ENCODE measurements at places on chromosomes 3 and 15. TPM values are rescaled to one million over a fixed set of nuclear protein-coding genes. Genes with fewer than 3 reads are reported as not detected.

DNA sequence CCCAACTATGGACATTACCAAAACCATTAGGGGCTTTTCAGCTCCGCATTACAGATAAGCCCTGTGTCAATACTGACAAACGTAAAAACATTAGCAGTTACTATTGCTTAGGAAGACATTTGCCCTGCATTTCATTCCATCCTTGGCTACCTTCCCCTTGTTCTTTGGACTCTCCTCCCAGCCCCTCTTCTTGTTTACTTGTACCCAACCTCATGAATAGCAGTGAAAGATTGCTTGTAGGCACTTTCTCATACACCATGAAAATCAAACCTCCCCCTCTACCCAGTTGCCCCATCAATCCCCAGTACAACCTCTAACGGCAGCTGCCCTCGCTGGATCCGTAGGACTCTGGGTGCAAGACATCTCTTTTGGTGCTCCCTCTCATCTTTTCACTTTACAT is 16.9 kb upstream of the FAM107A start:
- no peak for DNase-seq

DNA sequence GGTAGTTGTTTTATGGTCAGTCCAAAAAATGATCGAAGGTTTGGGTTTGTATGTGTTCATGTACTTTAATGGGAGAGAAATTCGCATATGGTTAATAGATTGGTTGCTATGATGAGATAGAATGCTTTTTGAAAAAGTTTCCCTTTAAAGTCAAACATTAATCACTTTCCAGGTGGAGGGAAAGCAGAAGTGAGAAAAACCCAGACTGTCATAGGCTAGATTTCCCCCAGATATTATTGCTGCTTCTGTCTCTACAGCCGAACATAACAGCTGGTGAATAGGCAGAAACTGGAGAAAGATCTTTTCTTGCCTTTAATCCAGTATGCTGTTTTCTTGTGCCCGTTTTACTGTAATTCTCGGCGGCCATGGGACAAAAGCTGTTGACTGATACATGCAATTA is 287.6 kb downstream of the SOX2 start:
- no peak for DNase-seq

- no peak for DNase-seq
These were observed 27.6 kb downstream of the RFT1 start for GRCh38 chr3:53102601-53103147.

GRCh38 chr3:69174871-69175737 is 52.7 kb upstream of the LMOD3 start:
- no peak for DNase-seq

GRCh38 chr3:135513106-135514059 is 452.1 kb upstream of the PPP2R3A start:
- DNase-seq = no peak

GRCh38 chr3:189849262-189849661 is 218.1 kb downstream of the TP63 start:
- DNase-seq = no peak

GRCh38 chr3:32336113-32336498 is 55.5 kb upstream of the CMTM7 start:
- no peak for DNase-seq

DNA sequence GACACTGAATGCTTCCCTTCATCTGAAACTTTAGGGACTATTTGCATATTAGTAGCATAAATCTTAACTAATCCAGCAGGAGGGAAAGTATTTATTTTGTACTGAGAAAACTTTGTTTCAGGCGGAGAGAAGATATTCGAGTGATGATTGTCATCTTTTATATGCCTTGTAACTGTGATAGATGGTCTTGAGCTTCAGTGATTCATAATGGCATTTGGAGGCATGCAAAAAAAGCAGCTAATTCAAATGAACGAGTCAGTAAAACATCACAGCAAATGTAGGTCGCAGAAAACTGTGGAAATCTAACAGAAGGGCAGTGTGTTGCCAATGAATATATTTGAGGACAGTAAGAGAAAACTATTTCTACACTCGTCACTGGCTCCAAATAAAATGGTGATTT is 643.7 kb upstream of the NAALADL2 start:
- no peak for DNase-seq

- no peak for DNase-seq
These were observed 343.9 kb downstream of the ZBTB20 start for GRCh38 chr3:114803042-114803695.

DNA sequence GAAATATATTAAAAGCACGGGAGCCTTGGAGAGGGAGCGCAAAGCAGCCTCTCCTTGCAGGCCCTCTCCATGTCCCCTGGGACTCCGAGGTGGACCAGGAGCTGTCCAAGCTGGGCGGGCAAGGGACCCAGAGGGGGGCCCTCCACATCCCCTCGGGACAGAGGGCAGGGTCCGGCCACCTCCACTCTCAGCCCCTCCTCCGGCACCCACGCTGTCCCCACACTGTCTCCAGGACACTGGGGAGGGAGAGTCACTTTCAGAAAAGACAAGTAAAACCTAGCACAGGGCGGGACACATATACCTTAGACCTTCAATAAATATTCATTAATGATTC is 77.5 kb upstream of the RNF7 start:
- DNase-seq = no peak

DNA sequence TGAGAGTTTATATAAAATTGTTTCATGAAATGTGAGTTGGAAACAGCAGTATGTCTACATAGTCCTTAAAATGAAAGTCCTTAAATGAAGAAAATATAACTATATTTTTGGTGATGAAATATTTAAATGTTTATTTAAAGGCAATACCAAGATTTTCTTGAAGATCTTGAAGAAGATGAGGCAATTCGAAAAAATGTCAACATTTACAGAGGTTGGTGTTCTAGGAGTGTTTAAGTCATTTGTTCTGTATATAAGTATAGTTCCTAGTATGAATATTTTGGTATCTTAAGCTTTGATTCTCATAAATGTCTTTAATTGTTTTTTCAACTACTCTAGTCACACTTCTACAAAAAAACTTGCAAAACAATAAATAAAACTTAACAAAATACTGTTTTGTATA is 29.0 kb downstream of the NMD3 start:
- no peak for DNase-seq

DNA sequence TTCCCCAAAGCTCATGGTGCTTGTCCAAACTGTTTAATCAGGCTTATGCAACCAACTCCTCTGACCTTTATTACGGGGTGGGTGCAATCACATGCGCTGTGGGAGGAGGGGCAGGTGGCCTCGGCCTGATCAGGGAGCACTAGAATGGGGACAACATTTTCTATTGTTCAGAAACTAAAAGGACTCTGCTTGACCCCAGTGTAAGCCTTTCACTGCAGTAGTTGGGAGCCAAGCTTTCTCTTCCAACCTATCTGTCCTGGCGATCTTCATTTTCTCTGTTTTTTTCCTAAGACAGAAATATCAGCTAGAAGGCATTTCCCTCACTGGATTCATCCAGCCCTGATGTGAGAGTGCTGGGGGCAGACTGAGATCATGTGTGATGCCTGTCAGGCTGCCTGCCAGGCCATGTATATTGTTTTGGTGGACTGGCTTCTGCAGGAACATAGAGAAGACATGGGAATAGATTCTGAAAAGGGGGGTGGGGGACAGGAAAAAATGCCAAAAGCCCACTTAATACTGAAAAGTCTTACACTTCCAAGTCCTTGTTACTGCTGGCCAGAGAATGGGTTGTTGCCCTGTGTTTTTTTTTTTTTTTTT is 627.0 kb upstream of the TBL1XR1 start:
- no peak for DNase-seq

GRCh38 chr3:112293368-112294321 is at the start of gene SLC9C1:
Gene SLC9C1, minus strand, starts transcription at chr3:112294216. Its CDS starts 7,425 bp downstream, at chr3:112286791.
- peak; percentile 36 for DNase-seq

- DNase-seq = no peak
These were observed 38.0 kb upstream of the CBLB start for GRCh38 chr3:105906836-105907235.

GRCh38 chr15:89615135-89615534 is 39.9 kb downstream of the TICRR start:
- DNase-seq = no peak

DNA sequence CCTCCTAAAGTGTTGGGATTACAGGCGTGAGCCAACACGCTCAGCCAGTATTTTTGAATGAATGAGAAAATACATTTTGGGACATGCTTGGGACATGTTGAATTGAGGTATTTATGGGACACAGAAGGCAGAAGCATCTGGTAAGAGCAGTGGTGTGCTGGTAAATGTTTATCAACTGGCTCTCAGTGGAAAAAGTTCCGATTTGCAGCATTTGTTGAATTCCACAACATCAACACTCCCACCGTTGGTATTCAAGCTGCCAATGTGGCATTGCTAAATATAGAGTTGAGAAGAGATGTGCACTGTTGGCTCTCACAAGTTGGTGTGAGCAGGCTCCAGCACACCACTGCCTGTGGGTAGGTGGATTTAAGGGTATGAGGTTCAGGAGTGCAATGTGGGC is 35.8 kb upstream of the LRRFIP2 start:
- DNase-seq = no peak

- DNase-seq = no peak
These were observed 276.5 kb upstream of the KCNMB2 start for GRCh38 chr3:178259703-178260102.

- DNase-seq = peak; percentile 53
These were observed 3.9 kb upstream of the VPS8 start for GRCh38 chr3:184808021-184808420.

DNA sequence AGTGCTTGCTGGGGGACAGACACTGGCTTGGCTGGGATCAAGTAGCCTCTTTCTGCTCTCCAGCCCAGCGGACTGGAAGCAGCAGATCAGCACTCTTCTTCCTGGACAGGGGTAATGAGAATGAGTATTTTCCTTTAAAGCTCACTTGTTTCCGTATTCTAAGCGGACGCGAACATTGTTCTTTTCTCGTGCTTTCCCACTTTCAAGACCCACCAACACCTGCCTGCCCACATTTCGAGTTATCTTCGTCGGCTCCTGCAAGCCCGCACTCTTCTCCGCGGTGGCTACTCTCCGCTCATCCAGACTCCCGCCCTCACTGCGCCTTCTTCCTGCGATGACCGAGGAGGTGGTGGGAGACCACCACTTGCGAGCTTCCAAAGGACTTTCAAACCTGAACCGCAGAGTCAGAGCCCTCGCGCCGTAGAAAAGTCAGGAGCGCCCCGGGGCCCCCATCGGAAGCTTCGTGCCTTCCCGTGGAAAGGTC is 1.6 kb upstream of the PPM1L start:
- peak; percentile 35 for DNase-seq

DNA sequence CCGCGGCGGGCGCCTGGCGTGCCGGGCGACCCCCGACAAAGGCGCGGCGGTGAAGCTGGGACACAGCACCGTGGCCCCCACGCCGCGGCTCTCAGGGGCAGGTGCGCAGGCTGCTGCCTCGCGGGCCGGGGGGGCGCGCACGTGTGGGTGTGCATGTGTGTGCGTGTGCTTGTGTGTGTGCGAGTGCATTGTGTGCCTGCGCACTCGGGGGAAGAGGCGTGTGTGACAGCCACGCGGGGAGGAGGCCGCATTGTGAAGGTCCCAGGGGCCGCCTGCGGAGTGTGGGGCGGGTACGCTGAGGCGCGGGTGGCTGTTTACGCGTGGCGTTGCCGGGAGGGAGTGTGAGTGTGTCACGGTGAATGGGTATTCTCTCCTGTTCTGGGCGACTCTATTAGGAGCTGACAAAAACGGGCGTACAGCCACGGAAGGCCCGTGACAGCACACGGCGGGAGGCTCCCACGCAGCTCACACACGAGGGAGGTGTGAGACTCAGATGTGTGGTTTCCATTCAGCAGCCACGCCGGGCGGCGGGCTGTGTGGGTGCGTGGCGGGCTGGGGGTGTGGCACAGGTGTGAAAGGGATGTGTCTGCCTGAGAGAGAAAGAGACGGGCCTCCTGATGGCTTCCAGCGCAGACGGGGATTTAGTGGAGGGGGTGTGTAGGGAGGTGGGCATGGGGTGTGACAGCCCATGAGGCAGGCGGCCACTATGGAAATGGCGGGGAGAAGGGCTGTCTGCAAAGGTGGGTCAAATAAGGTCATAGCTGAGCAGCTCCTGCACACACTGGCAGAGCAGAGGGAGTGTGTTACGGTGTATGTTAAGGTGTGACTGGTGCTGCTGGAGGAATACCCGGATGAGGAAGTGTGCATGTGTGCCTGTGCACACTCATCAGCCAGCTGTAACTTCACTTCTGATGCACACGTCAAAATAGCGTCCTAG is 750 bp downstream of the PODXL2 start:
- peak; percentile 69 for DNase-seq

GRCh38 chr3:12194669-12195161 is 36.0 kb upstream of the TIMP4 start:
- DNase-seq = no peak

- DNase-seq = no peak
These were observed 28.5 kb downstream of the SELENOT start for GRCh38 chr3:150631515-150632221.

- DNase-seq = no peak
These were observed 467.1 kb upstream of the EPHA6 start for GRCh38 chr3:96347289-96347688.

SSUH2 gene
- not detected for total RNA-seq

CX3CR1 gene
- 0.03 TPM for total RNA-seq

ERC2 gene
- total RNA-seq = 2.4 TPM

UBE2E2 gene
- 56.8 TPM for total RNA-seq

C3orf85 gene
- total RNA-seq = not detected

CHRD gene
- total RNA-seq = 10.5 TPM

DAZL gene
- 2.4 TPM for total RNA-seq

ARMC8 gene
- total RNA-seq = 43.2 TPM

CD200R1 gene
- total RNA-seq = 0.18 TPM
